ENCODE measurements at places on chromosomes 3 and 15.

- DNase-seq, result no peak
These were observed 175.5 kb downstream of the ATG7 start for GRCh38 chr3:11447584-11448200.

DNA sequence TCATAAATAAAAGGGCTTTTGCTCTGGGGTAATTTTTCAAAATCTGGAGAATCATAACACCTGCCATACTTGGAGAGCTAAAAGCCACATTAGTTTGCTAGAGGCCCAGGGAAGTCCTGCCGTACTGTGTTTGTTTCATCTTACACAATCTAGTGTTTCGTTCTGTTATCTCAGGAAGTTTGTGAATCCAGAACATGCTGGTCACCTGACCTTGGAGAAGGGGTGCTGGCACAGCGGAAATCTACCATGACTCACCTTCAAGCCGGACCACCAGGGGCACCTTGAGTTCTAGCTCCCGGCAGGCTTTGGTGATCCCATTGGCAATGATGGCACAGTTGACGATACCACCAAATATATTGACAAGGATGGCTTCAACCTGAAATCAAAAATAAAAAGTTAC is 253.9 kb downstream of the SUCLG2 start:
- no peak for DNase-seq

GRCh38 chr3:107263269-107264021 is 113.8 kb upstream of the CCDC54 start:
- no peak for DNase-seq

DNA sequence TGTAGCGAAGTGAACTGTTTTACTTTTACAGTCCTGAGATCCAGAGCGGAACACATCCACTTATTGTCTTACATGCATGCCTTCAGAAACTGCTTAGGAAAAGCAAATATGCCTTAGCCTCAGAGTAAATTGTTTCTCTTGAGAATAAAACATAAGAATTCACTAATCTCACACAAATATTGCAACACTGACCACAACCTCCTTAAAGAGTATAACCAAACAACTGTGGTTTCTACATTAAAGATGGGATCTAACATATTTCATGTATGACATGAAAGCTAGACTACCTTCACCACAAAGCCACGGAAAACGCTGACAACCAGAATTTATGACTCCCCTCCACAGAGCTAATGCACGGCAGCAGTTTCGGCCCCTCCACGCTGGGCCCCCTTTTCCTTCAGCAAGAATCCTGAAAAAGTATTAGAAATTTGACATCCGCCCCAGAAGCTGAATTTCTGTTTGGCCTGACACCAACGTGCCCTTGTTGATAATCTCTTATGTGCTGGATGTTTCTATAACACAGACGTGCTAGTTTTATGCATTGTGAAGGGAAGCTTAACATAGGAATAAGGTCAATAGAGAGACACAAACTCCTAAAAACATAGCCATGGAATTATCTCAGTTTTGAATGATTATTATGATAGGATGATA is 84.6 kb downstream of the GREM1 start:
- no peak for DNase-seq

Data from CD4-positive, alpha-beta T cell treated with Interleukin-2 at 100 ng/mL for 4 hours (primary cell).